ENCODE measurements at places on chromosomes 7 and 10. TPM values are rescaled to one million over a fixed set of nuclear protein-coding genes. Genes with fewer than 3 reads are reported as not detected.
A peak's percentile ranks its signal among the peaks of the same experiment; 100 is the strongest.

GRCh38 chr10:71343392-71343773 is 24.3 kb downstream of the SLC29A3 start:
- no peak for DNase-seq
- peaks cover 54% of the 10 kb centered on the region for H3K4me1 ChIP-seq
- H3K36me3 ChIP-seq: no peaks in the 10 kb centered on the region
- no peaks in the 10 kb centered on the region for H3K27me3 ChIP-seq
- no peak overlapping the region for H3K4me3 ChIP-seq

GRCh38 chr7:87511510-87511909 is 36.0 kb upstream of the ABCB4 start:
- no peak overlapping the region for H3K27ac ChIP-seq
- DNase-seq: no peak

GRCh38 chr7:954330-955238 is at the start of gene ADAP1:
Gene ADAP1 (minus strand): TSS chr7:954680. CDS start chr7:954477, 203 bp downstream.
- DNase-seq: no peak
- no peaks in the 10 kb centered on the region for H3K4me1 ChIP-seq
- no peaks in the 10 kb centered on the region for H3K36me3 ChIP-seq
- peaks cover 4% of the 10 kb centered on the region for H3K27me3 ChIP-seq
- no peak within 1 kb of the TSS for H3K27ac ChIP-seq
- H3K4me3 ChIP-seq: no peak within 1 kb of the TSS

GRCh38 chr10:104735036-104735756 is 94.1 kb downstream of the SORCS3 start:
- no peak overlapping the region for H3K27ac ChIP-seq
- no peak overlapping the region for H3K4me3 ChIP-seq
- H3K27me3 ChIP-seq: peaks cover 5% of the 10 kb centered on the region
- H3K4me1 ChIP-seq: no peaks in the 10 kb centered on the region
- no peaks in the 10 kb centered on the region for H3K36me3 ChIP-seq

DNA sequence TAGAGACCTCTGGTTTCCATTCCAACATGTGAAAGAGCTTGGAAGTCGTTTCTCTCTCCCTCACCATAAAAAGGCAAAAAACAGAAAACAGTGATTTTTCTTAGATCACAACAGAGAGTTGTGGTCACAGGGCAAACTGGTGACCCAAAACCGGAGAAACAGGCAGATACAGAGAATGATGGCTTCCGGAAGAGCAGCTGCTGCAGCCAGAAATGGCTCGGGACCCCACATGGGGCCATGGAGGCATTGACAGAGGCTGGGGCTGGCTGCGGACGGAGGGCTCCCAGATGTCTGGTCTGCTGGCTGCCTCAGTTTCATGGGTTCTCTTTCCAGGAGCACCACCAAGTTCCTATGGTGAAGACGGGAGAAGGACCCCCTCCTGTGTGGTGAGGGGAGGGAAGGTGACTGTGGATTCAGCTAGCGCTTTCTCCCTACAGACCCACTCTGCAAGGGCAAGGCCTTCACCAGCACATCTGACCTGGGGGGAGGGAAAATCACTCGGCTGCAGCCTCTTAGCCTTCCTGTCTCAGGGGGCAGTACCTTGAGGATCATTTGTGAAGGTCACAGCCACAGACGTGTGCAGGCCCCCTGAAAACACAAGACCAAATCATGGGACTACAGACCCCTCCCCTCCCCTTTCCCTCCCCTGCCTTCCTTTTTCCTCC is 81.4 kb downstream of the WDR37 start:
- H3K36me3 ChIP-seq: no peaks in the 10 kb centered on the region
- no peak overlapping the region for H3K4me3 ChIP-seq
- peak; percentile 24 for DNase-seq

GRCh38 chr10:21280037-21280436 is 245.4 kb downstream of the SKIDA1 start:
- H3K27me3 ChIP-seq: no peaks in the 10 kb centered on the region
- no peak for DNase-seq
- H3K4me3 ChIP-seq: no peak overlapping the region
- H3K27ac ChIP-seq: no peak overlapping the region

DNA sequence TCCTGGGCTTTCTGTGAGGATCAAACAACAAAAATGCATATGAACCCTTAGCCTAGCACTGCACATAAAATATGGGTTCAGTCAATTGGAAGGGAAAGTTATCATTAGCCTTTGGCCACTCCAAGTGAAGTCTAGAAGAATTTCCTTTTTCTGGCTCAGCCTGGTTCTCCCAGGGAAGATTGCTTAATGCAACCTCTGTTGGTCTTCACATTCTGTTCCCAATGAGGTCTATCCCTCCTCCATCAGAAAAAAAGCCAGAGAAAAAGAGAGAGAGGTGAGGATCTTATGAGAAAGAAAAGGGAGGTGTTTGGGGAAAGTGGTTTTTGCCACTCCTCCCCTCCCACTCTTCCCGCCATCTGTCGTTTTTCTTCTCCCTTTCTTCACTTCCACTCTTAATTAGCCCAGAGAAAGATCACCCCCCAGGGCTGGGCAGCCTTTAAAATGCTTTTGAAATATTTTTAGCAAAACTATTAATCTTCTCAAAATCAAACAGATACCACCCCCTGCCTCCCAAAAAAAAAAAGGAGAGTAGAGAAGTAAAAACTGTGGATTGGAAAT is 31.1 kb downstream of the CPVL start:
- no peaks in the 10 kb centered on the region for H3K27me3 ChIP-seq
- no peak for DNase-seq
- H3K27ac ChIP-seq: no peak overlapping the region

GRCh38 chr7:12320987-12321647 is 82.5 kb downstream of the VWDE start:
- no peaks in the 10 kb centered on the region for H3K27me3 ChIP-seq
- no peak overlapping the region for H3K4me3 ChIP-seq
- no peaks in the 10 kb centered on the region for H3K36me3 ChIP-seq
- DNase-seq: no peak
- no peak overlapping the region for H3K27ac ChIP-seq

DNA sequence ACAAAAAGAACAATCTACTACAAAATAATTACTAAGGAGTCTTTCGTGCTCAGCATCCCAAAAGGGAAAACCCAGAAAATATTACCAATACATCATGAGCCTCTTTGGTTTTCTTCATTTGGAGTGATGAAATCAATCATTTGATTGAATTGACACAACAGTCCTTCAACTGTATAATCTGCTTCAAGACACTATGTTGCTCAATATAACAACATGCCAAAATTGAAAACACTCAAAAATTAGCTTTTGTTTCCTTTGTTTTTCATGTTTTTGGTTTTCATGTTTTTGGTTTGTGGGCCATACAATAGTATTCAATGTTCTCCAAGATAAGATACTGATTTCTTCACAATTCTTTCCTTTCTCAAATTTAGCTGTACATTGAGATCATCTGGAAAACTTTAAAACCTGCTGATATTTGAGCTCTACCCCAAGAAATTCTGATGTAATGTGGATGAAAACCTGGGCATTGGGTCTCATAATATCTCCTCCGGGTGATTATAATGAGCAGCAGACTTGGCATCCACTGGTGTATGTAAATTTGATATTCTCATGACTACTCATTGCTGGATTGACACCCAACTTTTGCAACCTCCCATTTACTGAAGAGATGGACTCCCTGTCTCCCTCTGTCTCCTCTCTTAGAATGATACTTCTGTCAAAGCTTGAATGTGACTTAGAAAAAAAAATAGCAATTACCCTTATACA is 4.6 kb downstream of the SOSTDC1 start:
- H3K4me1 ChIP-seq: no peaks in the 10 kb centered on the region
- no peaks in the 10 kb centered on the region for H3K27me3 ChIP-seq
- no peak for DNase-seq
- H3K4me3 ChIP-seq: no peak overlapping the region
- H3K27ac ChIP-seq: no peak overlapping the region
- no peaks in the 10 kb centered on the region for H3K36me3 ChIP-seq

GRCh38 chr7:127916735-127917134 is 114.5 kb downstream of the LRRC4 start:
- H3K36me3 ChIP-seq: no peaks in the 10 kb centered on the region
- no peak overlapping the region for H3K27ac ChIP-seq
- no peaks in the 10 kb centered on the region for H3K4me1 ChIP-seq
- DNase-seq: no peak
- H3K4me3 ChIP-seq: no peak overlapping the region

- H3K4me3 ChIP-seq: peak overlapping the region; percentile 55
- no peaks in the 10 kb centered on the region for H3K36me3 ChIP-seq
- peaks cover 35% of the 10 kb centered on the region for H3K27me3 ChIP-seq
- peak; percentile 73 for DNase-seq
- no peak overlapping the region for H3K27ac ChIP-seq
These were observed 9.9 kb upstream of the SPAG6 start for GRCh38 chr10:22335173-22335933.

DNA sequence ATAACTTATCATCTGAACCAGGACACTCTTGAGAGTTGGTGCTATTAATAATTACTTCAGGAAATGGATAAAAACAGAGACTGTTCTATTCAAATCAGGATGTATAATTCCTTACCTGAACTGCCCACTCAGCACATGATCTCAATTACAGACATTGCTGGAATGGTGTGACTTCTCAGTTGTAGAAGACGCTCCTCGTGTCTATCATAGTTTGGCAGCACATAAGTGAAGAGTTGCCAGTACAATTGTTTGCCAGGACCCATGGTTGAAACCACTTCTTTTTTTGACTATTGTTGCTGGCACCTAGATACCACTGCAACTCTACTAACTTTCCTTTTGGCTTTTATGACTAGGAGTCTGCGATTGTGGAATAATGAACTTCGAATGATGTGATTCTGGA is 105.4 kb downstream of the ZNF365 start:
- H3K4me3 ChIP-seq: no peak overlapping the region
- no peak for DNase-seq
- H3K27ac ChIP-seq: no peak overlapping the region
- H3K27me3 ChIP-seq: no peaks in the 10 kb centered on the region
- H3K36me3 ChIP-seq: no peaks in the 10 kb centered on the region

DNA sequence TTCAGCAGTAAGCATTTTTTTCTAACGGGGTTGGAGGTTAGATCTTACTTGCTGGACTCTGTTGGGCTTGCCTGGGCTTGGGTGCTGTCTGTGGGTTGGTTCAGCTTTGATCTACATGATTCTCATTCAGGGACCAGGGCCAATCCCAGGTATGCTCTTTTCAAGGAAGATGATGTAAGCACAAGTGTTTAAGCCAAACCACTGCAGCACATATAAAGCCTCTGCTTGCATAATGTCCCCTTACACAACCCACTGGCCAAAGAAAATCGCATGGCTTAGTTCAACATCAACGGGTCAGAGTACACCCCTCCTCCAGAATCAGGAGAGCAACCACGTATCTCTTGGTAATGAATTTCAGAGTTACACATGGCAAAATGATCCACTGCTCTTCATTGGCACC is 83.9 kb downstream of the DNAJB9 start:
- no peak for DNase-seq
- H3K4me1 ChIP-seq: peaks cover 19% of the 10 kb centered on the region
- no peaks in the 10 kb centered on the region for H3K27me3 ChIP-seq
- no peak overlapping the region for H3K4me3 ChIP-seq

- peaks cover 21% of the 10 kb centered on the region for H3K4me1 ChIP-seq
- peak overlapping the region; percentile 79 for H3K27ac ChIP-seq
- no peak for DNase-seq
- peak overlapping the region; percentile 26 for H3K4me3 ChIP-seq
These were observed 36.3 kb downstream of the ABCB1 start for GRCh38 chr7:87564296-87564963.

- peaks cover 3% of the 10 kb centered on the region for H3K27me3 ChIP-seq
- H3K4me3 ChIP-seq: no peak overlapping the region
- H3K36me3 ChIP-seq: no peaks in the 10 kb centered on the region
- no peak for DNase-seq
- no peaks in the 10 kb centered on the region for H3K4me1 ChIP-seq
These were observed 51.7 kb upstream of the ADAM12 start for GRCh38 chr10:126439942-126440341.

DNA sequence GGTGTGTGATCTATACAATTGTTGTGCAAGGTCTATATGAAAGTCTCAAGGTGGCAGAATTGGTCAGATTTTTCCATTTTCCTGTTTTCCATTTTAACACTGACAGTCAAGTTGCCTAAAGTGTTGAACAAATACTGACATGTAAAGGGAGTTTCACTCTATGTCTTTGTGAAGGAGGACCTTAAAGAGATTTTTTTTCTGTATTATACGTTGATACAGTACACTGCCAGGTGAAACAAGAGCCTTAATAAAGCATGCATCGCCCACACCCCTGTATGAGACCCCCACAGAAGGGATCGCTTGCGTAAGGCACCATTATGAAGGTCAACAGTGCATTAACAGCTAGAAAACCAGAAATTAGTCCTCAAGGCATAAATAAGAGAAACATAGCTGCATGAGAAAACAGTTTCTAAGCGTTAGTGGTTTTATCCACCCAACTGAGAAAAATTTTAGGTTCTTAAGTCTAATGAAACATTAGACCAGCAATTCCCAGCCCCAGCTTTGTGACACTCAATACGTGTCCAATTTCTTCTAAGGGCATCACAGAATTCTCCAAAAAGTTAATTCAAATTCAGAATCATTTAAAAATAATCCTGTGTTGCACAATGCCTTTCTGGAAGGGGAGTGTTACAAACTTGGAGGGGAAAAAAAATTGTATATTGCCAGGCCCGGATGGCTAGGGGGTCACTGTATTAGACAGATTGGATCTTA is 6.9 kb downstream of the KLF6 start:
- peaks cover 47% of the 10 kb centered on the region for H3K36me3 ChIP-seq
- no peaks in the 10 kb centered on the region for H3K27me3 ChIP-seq
- H3K4me3 ChIP-seq: no peak overlapping the region
- peak overlapping the region; percentile 100 for H3K27ac ChIP-seq
- peaks cover 4% of the 10 kb centered on the region for H3K4me1 ChIP-seq

DNA sequence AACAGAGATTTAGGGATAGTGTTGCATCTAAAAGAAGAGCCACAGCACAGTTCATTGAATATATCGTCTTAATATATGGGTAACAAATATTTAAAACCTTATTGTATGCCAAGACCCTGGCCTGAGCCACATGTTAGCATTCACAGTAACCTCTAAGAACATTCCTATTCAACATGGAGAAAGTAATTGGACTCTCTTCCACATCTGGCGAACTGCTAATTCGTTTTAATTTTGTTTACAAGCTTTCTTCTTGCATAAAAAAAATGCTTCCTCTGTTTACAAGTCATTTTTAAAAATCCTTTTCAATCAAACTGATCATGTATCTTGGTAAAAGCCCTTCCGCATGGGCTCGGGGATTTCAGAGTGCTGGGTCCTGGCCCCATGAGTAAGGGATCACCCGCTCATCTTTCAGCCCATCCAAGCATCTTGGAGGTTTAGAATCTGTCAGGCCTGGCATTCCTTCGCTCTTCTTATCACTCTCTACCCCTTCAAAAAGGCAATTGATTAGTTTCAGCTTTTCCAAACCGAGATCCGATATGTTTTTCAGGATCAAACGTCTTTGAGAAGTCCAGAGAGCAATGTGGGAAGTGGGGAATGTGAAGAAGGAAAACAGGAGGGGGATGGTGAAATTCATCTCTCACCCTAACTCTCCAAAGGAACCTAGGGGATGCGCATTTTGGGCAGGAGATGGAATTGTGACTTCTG is 7.3 kb downstream of the TWIST1 start:
- no peak for DNase-seq
- H3K4me1 ChIP-seq: no peaks in the 10 kb centered on the region
- H3K36me3 ChIP-seq: no peaks in the 10 kb centered on the region
- H3K27me3 ChIP-seq: peaks cover 44% of the 10 kb centered on the region

The MGMT gene
- 48.4 TPM for total RNA-seq

The FRMD4A gene
- total RNA-seq: 17.1 TPM

The SLC13A4 gene
- 0.17 TPM for total RNA-seq

The KCND2 gene
- total RNA-seq: 0.08 TPM

The LEP gene
- total RNA-seq: not detected

The TWIST1 gene
- total RNA-seq: 0.19 TPM

The COL1A2 gene
- 86.2 TPM for total RNA-seq

The PRPS1L1 gene
- not detected for total RNA-seq

The MYL7 gene
- not detected for total RNA-seq
